ENCODE measurements at places on chromosomes 4 and X. TPM values are rescaled to one million over a fixed set of nuclear protein-coding genes. Genes with fewer than 3 reads are reported as not detected.

- no peak for DNase-seq
Measured at GRCh38 chrX:147343467-147343866, 528.9 kb upstream of the CXorf51A start.

DNA sequence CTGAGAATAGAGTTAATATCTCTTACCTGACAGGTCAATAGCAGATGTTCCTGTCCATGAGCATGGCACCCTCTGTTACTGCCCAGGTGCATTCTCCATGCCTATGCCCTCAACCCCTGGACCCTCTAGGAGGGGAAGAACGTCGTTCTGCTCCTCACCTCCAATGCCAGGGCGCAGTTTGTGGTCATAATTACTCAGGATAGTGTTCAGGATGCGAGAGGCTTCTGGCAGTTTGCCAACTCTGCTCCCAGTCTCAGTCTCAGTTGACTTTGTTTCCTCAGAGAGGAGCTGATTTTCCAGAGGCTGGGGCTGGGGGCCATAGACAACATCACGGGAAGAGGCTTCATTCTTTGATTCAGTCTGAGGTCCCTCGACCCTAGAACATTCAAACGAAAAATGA, 4.4 kb downstream of the GABRE start:
- no peak for DNase-seq

- DNase-seq, result no peak
Measured at GRCh38 chrX:16213961-16214360, 46.7 kb downstream of the MAGEB17 start.

GRCh38 chrX:9682456-9682855, 83.2 kb downstream of the GPR143 start:
- no peak for DNase-seq

DNA sequence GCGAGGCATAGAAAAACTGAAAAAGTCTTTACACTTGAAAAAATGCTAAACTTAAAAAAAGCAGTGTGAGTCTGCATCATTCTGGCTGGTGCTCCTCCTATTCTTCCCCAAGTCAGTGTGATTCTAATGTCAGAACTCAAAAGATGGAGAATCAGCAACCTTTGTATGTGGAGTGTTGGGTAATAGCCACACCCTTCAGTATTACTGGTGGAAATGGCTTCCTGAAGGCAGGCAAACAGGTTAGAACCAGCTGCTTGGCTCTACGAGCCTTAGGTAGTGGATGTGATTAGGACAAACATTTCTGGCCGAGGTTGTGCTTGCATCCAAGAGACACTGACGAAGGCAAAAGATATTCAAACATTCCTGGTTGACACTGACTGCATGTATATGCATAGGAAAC, 353.4 kb upstream of the TACR3 start:
- DNase-seq, result no peak

DNA sequence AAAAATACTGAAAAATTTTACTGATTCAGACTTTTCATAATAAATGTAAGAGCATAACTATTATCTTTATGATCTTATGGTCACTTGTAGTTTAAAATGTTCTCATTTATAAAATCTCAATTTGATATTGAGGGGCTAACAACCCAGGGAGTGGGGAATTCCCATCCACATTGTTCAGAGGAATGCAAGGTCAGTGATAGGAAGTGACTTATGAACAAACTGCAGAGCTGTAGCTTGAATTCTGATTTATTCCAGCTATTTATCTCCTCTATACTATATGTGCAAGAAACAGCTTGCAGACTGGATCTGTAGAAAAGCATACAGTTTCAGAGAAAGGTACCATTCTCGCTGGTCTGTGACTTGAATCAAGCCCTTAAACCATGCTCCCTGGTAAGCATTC, 61.6 kb downstream of the SEC24D start:
- DNase-seq, result no peak

GRCh38 chrX:130120321-130120731, 10.0 kb upstream of the ELF4 start:
- DNase-seq, result peak; percentile 37

DNA sequence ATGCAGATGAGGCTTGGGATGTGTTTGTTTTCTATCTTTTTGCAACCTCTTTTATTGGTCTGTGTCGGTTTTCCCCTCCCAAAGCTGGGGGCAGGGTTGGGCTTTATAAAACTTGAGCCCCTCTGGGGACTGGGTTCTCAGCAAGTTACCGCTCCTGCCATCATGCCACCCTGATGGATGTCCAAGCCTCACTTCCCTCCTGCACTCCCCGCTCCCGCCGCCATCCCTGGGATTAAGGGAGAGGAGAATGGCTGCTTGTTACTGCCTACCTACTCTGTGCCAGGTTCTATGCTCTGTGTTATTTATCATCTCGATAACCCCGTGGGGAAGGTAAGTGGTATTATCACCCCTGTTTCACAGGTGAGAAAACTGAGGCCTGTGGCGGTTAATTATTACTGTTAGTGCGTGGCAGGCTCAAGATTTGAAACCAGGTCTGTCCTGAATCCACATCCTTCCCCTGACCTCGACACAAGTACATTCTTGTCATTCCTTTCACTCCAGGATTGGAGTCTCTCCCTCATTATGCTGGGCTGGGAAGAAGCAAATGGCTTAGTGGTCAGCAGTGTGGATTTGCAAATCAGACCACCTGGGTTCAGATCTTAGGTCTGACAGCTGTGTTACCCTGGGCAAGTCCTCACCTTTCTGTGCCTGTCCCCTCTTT, 4.5 kb downstream of the UBA1 start:
- DNase-seq, result no peak

- DNase-seq, result no peak
Measured at GRCh38 chr4:120034913-120035312, 31.7 kb downstream of the MAD2L1 start.

- DNase-seq, result no peak
Measured at GRCh38 chr4:46956451-46956850, 36.9 kb downstream of the GABRA4 start.

- no peak for DNase-seq
Measured at GRCh38 chr4:101862595-101862994, 72.1 kb downstream of the BANK1 start.

DNA sequence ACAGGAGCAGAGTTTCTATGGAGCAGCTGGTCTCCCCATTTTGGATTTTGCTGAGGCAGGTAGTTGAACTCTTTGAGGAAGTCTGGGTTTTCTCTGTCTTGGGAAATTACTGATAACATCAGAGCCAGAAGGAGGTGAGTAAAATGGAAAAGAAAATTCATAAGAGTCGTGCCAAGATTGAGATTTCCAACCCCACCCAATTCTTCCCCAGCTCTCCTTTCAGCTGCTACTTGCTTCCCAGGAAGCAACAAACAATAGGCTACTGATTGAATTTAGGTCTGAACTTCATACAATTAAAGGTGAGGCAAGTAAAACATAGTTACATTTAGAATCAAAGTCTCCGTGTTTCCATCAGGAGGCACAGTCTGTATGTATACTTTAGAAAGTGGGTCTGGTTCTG, 54.6 kb upstream of the EOLA2 start:
- no peak for DNase-seq

- DNase-seq, result no peak
Measured at GRCh38 chr4:96974295-96974694, 1134.4 kb downstream of the PDHA2 start.

DNA sequence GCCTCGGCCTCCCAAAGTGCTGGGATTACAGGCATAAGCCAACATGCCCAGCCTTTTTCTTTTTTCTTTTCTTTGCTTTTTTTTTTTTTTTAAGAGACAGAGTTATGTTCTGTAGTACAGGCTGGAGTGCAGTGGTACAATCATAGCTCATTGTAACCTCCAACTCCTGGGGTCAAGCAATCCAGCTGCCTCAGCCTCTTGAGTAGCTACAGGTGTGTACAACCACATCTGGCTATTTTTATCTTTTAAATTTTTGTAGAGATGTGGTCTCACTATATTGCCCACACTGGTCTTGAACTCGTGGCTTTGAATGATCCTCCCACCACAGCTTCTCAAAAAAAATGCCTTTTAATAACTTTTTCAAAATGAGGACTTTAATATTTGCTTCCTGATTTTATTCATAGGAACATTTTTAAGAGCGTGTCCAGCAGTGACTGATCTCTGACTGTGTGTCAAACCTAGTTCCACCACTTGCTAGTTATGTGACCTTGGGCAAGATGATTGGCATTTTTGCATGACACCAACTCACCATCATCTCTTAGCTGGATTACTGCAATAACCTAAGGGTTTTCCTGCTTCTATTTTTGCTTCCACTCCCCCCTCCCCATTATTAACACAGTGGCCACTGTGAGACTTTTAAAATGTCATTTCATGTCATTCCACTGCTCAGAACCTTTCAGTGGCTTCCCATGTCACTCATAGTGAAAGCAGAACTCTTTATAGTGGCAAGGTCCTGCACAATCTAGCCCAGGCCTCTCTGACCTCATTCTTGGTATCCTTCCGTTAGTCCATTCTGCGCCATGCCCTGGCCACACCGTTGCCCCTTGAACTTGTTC, 4.5 kb upstream of the TNIP3 start:
- DNase-seq, result no peak

DNA sequence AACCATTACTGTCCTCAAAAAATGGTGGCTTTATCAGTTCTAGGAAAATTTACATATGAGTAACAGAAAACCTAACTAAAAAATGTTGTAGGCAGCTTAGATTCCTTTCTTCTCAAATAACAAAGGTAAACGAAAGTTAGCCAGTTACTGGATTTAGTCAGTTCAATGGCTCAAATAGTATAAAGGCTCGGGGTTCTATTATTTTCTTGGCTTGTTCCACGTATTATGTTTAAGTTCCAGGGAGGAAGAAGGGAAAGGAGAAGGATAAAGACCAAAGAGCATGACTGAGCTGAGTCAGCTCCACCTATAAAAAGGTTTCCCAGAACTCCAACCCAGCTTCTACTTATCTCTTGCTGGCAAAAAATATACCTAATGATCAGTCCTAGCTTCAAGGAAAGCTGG, 41.0 kb upstream of the MAB21L2 start:
- no peak for DNase-seq

- no peak for DNase-seq
Measured at GRCh38 chr4:106256190-106256589, 59.8 kb downstream of the TBCK start.

DNA sequence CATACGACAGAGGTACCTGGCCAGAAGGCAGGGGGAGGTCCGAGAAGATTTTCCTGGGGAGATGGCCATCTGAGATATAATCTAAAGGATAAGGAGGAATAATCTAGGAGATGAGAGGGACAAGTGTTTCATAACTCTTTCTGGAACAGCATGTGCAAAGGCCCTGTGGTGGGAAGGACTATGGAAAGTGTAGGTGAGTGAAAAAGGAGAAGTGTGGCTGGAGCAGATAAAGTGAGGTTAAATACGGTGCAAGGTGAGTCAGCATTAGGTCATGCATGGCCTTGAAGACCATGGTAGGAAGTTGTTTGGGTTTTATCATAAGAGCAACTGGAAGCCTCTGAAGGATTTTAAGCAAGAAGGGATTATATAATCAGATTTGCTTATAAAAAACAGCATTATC, 34.6 kb upstream of the MTM1 start:
- DNase-seq, result no peak

DNA sequence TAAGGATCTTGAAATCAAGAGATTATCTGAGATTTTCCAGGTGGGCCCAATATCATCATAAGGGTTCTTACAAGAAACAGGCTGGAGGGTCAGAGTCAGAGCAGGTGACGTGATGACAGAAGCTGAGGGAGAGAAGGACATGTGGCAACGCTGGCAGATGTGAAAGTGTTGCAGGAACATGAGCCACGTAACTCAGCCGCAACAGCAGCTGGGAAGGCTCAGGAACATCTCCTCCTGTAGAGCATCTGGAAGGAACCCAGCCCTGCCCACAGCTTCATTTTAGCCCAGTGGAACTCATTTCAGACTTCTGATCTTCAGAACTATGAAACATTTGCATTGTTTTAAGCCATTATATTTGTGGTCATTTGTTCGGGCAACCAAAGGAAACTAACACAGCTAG, 156.3 kb upstream of the VEGFC start:
- peak; percentile 86 for DNase-seq

DNA sequence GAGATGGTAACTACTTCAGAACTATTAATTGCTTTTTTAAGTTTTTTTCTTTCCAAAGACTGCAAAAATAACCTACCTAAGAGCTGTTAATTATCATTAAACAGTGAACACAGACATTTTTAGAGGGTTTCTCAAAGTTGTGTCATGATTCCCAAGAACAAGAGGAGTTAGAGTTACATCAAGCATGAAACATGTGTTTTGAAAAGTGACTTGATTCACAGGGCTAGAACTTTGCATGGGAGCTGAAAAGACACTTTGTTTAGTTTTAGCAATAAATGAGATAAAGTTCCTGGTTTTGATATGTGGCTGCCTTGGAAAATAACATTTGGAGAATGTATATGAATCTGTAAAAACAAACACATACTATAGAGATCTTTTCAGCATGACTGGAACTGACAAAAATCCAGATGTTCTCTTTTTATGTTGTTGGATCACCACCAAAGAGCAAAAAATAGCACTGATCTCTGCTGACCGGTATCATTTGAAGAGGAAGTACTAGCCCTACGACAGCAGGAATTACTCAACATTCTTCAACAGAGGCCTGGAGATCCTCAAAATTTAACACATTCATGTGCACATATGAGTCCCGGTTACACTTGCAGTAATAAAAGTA, 173.0 kb upstream of the PCDH18 start:
- DNase-seq, result peak; percentile 98

DNA sequence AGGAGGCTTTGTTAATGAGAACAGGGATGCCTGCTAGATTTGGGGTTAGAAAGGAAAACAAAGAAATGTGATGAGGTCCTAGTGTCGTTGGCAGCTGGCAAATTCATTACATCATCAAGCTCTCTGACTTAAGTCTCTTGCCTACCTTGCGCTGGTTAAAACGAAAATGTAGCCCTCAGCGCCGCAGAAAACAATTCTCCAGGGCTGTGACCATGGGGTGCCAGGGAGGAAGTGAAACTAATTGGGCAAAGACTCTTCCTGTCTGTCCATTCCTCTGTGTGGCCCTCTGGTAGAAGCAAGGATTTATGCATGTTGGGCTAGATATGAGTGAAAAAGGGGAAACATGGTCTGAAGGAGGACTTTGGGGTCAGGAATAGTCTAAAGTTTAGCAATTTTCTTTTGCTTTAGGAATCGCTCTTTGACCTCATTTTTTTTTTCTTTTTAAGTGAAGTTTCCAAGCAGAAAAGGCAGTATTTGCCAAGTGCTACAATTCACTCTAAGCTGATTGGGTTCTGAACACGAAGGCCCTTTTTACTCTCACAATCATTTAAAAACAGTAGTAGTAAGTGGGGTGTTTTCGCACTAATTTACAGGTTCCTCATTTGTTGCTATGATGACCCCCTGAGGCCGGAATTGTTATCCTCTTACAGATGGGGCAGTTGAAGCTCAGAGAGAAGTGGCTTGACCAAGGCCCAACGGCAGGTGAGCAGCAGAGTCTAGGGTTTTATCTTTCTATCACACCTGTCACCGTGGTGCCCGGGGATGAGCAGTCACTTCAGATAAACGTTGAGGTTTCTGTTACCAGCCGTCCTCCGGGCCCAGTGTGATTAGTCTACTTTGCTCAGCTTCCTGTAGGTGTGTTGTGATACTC, 27.3 kb upstream of the CHRNA9 start:
- DNase-seq, result no peak

The SH2D1A gene
- 0.46 TPM for total RNA-seq

The RAB39B gene
- total RNA-seq, result 0.83 TPM

The N4BP2 gene
- total RNA-seq, result 9.4 TPM

The OTC gene
- total RNA-seq, result 1.7 TPM

The TIMM8A gene
- total RNA-seq, result 4.6 TPM

The PLXNB3 gene
- 2.6 TPM for total RNA-seq

The MAGEA1 gene
- not detected for total RNA-seq

The ZCCHC12 gene
- total RNA-seq, result 1.5 TPM

The PHOX2B gene
- not detected for total RNA-seq

The GPM6B gene
- total RNA-seq, result 18.0 TPM

The PASD1 gene
- total RNA-seq, result not detected

The CT45A1 gene
- total RNA-seq, result not detected

The SUPT20HL1 gene
- total RNA-seq, result not detected

The TCEAL6 gene
- total RNA-seq, result not detected

The SPOCK3 gene
- 1.4 TPM for total RNA-seq
